Right lobe of liver (tissue), 6 donors: ENCODE measurements at places on chromosomes 7 and 10. TPM values are rescaled to one million over a fixed set of nuclear protein-coding genes. Genes with fewer than 3 reads are reported as not detected.

Gene GPR37
- total RNA-seq, result 15.1 TPM

Gene GJD4
- not detected for total RNA-seq

Gene POLD2
- 68.1 TPM for total RNA-seq

Gene GIMAP7
- total RNA-seq, result 7.7 TPM

Gene CLRN3
- 28.5 TPM for total RNA-seq

Gene HMX3
- not detected for total RNA-seq

Gene TAS2R5
- total RNA-seq, result 0.51 TPM

Gene PTEN
- total RNA-seq, result 47.2 TPM

Gene CPA1
- total RNA-seq, result not detected

Gene MYPN
- 0.12 TPM for total RNA-seq

Gene LRRC18
- not detected for total RNA-seq

Gene GGCT
- total RNA-seq, result 13.4 TPM

Gene PPA1
- total RNA-seq, result 133 TPM
